Activated gamma-delta T cell treated with Interleukin-2 at 50 U/mL for 16 hours (primary cell): ENCODE measurements at places on chromosomes 11 and 22.

DNA sequence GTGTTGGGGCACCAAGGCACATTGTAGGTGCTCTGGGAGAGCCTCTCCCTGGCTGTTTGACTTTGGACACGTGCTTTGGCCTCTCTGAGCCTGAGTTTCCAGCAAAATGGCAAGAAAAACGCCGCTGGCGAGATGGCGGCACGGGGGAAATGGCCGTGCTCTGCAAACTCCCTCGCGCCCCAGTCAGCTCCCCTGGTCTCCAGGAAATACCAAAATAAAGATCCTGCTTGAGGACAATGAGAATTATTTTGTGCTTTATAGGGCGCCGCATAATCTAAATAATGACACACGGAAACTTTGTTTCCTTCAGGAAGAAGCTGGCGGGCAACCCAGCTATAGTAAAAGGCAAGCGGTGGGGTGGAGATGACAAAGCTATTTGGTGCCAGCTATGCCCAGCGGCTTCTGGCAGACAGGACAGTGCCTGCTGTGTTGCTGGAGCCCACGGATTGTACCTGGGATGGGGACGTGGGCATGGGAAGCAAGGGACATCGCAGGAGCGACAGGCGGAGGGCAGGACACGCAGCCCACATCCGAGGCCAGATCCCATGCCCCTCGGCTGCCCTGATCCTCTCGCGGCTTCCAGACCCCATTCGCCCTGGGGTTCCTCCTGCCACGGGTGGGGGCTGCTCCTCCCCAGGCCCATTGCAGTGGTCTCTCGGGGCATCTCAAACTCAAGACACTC lies 26.3 kb upstream of the RFPL3 start:
- no peak for DNase-seq

DNA sequence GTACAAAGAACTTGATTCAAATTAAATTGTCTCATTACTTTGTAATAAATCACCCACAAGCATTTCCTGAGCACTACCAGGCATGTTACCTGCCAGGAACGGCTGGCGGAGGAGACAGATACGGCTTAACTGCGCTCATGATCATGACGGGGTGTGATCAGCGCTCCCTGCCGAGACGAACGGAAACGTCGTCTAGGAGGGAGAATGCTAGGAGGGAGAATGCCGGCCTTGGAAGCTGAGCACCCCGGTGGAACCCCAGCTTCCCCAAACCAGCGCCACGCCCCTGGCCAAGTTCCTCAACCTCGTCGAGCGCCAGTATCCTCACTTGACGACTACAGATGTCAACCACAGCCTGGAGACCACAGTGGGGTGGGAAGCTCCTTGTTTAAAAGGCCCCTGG lies 272.8 kb downstream of the CTTN start:
- DNase-seq = no peak

- DNase-seq = no peak
These were observed 13.2 kb downstream of the CCND1 start for GRCh38 chr11:69654001-69654659.

- DNase-seq = no peak
These were observed 44.4 kb downstream of the INSC start for GRCh38 chr11:15159085-15159484.

DNA sequence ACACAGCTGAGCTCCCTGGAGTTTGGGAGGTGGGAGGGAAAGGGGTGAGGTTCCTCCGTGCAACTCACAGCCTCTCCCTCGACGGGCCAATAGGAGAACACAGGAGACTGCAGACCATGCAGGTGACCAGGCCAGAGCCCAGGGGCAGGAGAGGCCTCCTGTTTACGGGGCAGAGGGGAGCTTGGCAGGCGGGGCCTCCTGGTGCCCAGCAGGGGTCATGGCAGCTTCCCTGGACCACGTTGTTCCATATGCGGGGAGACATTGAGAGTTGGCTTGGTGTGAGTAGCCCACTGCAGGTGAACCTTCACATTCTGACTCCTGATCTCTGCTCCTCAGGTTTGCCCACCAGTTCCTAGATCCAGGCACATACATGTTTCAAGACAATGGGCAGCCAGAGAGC lies 19.3 kb upstream of the XKR3 start:
- no peak for DNase-seq

GRCh38 chr22:20203552-20204201 lies 52.8 kb upstream of the CCDC188 start:
- DNase-seq = no peak

- DNase-seq = no peak
These were observed 115.6 kb downstream of the SLC1A2 start for GRCh38 chr11:35303596-35304385.

DNA sequence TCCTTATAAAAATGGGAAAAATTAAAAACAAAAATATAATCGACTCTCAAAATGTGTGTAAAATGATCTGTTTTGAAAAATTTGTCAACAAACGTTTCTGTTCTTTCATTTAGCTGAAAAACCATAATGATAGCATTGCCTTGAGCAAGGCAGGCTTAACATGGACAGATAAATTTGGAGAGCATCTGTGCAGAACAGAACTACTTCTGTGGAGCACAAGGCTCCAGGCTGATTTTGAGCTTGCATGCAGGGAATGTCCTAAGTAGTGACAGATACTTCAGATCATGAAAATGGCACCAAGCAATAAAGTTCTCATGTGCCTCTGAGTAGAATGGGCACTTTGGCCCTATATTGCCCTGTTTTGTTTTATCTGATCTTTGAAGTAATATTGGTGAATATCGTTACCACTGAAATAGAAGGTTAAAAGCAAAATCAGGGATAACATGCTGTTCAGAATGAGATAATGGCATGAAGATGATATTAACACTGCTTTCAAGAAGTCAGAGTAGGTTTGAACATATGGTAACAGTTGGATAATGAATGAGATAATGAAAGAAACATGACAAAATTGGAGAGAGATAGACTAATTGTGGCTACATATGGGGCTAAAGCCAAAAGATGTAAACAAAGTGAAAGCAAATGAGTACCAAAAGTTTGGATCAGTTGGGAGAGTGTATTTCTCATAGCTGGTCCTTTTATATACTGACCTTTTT lies 730.5 kb upstream of the CCDC179 start:
- DNase-seq = no peak
